ENCODE measurements at places on chromosomes 6 and 20. TPM values are rescaled to one million over a fixed set of nuclear protein-coding genes. Genes with fewer than 3 reads are reported as not detected.
A peak's percentile ranks its signal among the peaks of the same experiment; 100 is the strongest.

- no peak for DNase-seq
These were observed 45.9 kb downstream of the SASH1 start for GRCh38 chr6:148388521-148388920.

DNA sequence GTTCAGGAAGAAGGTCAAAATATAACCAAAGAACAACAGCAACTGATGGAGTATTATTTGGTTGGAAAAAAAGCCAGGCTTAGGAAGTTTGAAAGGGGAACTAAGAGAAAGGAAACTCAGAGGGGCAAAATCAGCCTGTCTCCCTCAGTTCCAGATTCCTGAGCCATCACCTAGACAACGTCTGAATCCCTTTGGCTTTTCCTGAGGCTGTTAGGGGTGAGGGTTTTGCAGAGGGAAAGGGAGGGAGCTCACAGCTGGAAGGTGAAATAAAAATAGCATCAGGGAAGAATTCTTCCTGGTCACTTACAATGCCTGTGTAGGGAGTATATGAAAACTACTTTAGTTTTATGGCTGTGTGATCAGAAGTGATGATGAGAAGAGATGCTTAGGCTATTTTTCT is 100.5 kb downstream of the SOBP start:
- peak; percentile 25 for DNase-seq

DNA sequence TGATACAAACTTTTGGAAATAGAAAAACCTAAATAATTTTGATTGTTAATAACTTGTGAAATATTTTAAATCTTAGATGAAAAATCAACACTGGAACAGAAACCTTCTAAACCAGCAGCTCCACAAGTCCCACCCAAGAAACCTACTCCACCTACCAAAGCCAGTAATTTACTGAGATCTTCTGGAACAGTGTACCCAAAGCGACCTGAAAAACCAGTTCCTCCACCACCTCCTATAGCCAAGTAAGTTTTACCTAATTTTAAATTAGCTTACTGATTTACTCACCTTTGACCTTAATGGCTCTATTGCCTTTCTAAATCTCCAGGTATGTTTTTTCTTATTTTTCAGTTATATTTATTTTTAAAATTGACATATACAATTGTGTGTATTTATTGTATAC is 102.6 kb upstream of the ADGRF4 start:
- DNase-seq, result no peak

DNA sequence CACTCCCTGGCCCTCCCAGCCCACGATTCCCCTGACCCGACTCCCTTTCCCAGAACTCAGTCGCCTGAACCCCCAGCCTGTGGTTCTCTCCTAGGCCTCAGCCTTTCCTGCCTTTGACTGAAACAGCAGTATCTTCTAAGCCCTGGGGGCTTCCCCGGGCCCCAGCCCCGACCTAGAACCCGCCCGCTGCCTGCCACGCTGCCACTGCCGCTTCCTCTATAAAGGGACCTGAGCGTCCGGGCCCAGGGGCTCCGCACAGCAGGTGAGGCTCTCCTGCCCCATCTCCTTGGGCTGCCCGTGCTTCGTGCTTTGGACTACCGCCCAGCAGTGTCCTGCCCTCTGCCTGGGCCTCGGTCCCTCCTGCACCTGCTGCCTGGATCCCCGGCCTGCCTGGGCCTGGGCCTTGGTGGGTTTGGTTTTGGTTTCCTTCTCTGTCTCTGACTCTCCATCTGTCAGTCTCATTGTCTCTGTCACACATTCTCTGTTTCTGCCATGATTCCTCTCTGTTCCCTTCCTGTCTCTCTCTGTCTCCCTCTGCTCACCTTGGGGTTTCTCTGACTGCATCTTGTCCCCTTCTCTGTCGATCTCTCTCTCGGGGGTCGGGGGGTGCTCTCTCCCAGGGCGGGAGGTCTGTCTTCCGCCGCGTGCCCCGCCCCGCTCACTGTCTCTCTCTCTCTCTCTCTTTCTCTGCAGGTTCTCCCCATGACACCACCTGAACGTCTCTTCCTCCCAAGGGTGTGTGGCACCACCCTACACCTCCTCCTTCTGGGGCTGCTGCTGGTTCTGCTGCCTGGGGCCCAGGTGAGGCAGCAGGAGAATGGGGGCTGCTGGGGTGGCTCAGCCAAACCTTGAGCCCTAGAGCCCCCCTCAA is at the start of gene LTA:
Gene LTA (plus strand): TSS at position 249 of the 871 bp plus-strand sequence. CDS start 454 bp downstream, at position 703.
- no peak for DNase-seq

- no peak for DNase-seq
These were observed 55.6 kb upstream of the POLR1H start for GRCh38 chr6:30005482-30005881.

GRCh38 chr20:15047601-15048000 is 710.2 kb upstream of the FLRT3 start:
- DNase-seq, result no peak

TBC1D20 gene
- 30.4 TPM for total RNA-seq

KHDC1 gene
- 12.9 TPM for total RNA-seq

Measured in neural crest cell (in vitro differentiated cells).